ENCODE measurements at places on chromosomes 2 and 18.

- DNase-seq = no peak
These were observed 20.9 kb upstream of the CLASP1 start for GRCh38 chr2:121670181-121670580.

- DNase-seq = no peak
These were observed 1396.9 kb upstream of the NXPH2 start for GRCh38 chr2:140177086-140177485.

DNA sequence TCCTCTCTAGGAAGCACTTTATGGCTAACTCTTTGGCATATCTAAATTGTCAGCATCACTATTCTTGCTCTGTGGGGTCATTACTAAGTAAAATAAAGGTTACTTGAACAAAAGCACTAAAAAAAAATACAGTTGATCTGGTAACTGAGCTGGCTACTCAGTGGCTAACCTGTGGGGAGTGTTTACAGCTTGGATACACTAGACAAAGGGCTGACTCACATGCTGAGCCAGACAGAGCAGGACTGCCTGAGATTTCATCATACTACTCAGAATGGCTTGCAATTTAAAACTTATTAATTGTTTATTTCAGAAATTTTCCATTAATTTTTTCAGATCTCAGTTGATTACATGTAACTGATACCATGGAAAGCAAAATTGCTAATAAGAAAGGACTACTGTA lies 1690.4 kb upstream of the SLC39A10 start:
- peak; percentile 52 for DNase-seq

- no peak for DNase-seq
These were observed 46.6 kb downstream of the KCMF1 start for GRCh38 chr2:85017411-85018048.

DNA sequence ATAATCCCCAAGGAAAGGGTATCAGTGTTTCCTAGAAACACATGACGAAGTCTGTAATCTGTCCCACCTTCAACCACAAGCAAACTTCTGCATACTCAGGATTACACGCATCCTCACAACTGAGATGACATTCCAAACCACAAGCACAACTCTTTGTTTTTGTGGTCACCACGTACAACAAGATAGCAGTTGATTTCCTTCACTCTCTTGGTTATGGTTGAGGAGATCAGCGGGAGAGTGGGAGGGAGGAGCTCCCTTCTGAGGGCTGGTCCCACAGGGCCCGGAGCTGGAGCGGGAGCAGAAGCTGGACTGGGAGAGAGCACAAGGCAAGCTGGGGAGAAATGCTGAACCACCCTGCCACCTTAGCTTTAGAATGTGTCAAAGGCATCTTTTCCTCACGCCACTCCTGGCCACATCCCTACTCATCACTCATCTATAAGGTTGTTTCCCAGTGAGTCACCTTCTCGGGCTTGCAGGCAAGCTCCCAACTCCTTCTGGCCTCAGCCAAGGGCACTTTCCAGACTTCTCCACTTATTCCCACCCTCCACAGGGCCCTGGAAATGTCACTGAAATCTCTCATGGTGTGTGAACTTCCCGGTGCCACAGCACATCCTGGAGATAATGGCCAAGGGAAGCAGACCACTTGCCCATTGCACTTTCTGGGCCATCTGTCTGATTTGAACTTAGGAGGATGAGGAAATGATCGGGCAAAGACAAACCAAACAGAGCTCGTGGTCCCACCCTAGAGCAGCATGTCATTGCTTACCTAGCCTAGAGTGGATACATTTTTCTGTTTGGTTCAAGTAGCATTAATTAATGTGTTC lies 98.9 kb upstream of the LGALSL start:
- peak; percentile 89 for DNase-seq

DNA sequence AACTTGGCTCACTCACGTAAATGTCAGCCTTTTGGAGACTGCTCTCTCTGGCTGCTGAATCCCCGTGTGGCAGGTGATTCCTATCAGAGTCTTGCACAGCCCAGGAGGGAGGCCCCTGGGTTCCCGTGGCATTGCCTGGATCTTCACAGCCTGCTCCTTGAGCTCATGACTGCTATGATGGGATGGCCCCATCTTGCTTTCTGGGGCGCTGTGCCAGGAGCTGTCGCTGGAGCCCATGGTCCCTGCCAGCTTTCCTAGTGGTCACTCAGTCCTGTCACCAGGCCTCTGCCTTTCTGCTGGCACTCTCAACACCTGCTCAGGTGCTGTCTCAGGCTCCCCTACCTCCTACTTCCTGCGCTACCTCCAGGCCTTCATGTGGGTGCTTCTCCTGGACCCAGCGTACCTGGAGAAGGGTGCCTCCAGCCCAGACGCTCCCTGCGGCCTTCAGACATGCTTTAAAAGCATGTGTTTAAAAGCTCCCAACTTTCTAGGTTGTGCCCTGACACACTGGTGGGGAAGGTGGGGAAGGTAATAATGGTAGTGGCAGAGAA lies 110.1 kb downstream of the MCFD2 start:
- DNase-seq = peak; percentile 33

GRCh38 chr2:3467654-3468053 lies 51.7 kb downstream of the ADI1 start:
- DNase-seq = no peak

GRCh38 chr2:69168950-69169654 lies 156.1 kb downstream of the ANTXR1 start:
- no peak for DNase-seq

GRCh38 chr2:190379249-190379964 lies 28.7 kb upstream of the MFSD6 start:
- DNase-seq = no peak

DNA sequence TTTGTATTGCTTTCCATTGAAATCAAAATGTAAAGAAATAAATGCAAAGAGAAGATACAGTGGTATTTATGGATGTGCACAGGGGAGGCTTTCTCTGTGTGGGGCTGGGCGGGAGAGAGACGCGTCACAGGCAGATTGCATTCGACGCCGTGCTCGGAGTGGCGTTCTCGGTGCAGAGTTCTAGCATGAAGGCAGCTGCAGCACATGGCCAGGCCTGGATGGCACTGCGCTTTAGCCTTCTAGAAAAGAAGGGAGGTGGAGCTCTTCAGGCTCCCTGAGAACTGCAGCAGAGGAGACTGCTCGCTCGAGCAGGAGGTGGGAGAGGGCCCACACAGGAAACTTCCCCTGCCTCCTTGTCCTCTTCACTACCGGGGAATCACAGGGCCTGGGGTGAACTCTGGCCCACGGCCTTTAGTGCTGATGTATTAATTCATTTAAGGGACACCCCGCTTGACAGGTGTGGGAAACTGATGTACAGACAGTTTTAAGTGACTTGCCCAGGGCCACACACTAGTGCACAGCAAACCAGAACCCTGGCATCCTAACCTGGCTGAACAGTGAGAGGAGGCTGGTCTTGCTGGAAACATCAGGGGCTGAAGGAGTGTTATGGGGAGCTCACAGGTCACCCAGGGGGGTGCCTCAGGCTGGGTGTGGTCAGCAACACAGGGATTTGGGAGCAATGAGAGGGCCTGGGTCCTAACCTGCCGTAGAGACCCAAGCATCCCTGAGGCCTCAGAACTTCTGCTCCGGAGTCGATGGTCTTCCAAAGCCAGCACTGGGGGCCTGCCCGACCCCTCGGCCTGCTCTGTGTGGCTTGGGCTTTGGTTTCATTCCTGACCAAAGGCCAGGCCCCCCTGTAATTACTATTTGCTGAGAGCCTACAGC lies 199.9 kb downstream of the HDAC4 start:
- DNase-seq = no peak

- no peak for DNase-seq
These were observed 60.6 kb upstream of the DARS1 start for GRCh38 chr2:136045835-136046570.

DNA sequence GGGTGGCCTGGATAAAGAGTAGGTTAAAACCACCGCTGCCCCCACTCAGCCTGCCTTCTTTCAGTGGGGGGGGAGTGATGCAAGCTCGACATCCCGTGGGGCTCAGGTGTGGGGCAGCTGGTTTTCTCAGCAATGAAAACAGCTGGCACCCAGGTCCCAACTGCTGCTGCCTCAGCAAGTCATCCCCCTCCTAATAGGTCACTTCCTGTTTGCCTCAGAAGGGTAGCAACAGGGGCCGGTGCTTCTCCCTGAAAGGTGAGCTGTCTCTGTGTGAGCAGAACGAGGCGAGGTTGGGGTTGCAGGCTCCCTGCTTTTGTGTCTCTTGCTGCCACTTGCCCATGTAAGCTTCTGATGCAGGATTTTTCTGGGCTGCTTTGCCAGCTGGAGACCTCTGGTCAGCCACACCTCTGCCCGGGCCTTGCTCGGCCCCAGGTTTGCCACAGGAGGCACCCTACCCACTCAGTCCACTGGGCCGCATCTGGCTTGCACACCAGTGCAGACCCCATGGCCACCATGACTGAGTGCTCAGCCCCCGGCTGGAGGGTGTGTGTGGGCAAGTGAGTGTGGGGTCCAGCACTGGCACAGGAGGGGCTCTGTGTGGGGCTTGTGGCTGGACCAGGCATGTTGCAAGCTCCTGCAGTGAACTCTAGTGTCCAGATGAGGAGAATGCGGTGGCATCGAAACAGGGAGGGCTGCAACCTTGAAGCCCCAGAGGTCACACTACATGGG lies 11.5 kb upstream of the ASB1 start:
- no peak for DNase-seq

DNA sequence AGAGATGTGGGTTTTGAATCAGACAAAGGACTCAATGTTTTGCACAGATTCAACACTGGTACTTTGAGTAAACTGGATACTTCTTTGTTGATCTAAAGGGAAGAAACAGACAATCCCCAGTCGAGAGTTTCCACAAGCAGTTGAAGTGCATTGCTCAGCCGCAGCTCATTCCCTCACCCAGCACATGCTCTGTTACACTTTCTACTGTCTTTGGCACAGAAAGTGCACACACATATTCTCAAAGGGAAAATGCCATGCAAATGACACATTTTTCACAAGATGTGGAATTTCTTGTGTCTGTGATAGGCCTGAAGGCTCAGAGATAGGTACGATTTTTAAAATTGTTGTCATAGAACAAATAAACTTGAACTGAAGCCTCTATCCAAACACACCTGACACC lies 258.9 kb upstream of the TRIB2 start:
- no peak for DNase-seq

GRCh38 chr2:112199188-112199587 lies 55.7 kb downstream of the ZC3H8 start:
- DNase-seq = no peak

GRCh38 chr2:204313256-204313655 lies 232.0 kb upstream of the PARD3B start:
- no peak for DNase-seq

GRCh38 chr2:131588152-131588873 lies 60.6 kb downstream of the CCDC74A start:
- no peak for DNase-seq

DNA sequence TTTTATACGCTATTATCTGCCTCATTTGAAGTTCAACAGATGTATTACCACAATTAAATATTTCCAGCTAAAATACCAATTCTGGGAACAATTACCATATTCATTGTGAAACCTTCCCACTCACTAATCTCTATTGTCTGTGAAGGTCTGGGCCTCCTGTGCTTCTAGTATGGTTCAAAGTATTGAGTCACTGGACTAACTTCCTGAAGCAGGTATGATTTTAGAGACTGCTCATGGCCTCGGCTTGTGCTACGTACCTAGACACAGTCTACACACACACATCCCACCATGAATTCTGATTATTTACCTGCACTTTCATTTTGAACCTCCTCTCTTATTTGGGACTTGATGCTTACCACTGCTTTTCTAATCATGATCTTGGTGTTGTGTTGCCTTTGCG lies 180.7 kb upstream of the EPHA4 start:
- no peak for DNase-seq

DNA sequence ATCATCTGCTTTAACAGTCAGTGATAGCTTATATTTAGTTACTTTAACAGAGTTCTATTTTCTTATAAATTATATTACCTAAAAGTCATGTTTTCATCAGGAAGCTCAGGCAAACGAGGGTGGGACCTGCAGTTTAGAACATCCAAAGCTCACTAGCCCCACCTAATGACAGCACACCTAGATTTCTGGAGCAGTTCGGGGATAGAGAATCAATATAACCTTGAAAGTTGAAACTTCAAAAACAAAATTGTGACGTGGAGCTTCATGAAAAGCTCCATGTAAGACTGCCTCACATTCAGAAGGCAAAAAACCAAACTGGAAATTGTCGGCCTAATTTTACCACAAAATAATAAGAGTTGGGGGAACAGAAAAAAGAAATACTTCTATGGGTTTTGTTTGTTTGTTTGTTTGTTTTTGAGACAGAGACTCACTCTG lies 185.9 kb upstream of the CCDC150 start:
- peak; percentile 35 for DNase-seq

- DNase-seq = no peak
These were observed 351.3 kb downstream of the GPD2 start for GRCh38 chr2:156787517-156787916.

GRCh38 chr2:222353993-222354392 lies 55.2 kb upstream of the PAX3 start:
- DNase-seq = no peak

DNA sequence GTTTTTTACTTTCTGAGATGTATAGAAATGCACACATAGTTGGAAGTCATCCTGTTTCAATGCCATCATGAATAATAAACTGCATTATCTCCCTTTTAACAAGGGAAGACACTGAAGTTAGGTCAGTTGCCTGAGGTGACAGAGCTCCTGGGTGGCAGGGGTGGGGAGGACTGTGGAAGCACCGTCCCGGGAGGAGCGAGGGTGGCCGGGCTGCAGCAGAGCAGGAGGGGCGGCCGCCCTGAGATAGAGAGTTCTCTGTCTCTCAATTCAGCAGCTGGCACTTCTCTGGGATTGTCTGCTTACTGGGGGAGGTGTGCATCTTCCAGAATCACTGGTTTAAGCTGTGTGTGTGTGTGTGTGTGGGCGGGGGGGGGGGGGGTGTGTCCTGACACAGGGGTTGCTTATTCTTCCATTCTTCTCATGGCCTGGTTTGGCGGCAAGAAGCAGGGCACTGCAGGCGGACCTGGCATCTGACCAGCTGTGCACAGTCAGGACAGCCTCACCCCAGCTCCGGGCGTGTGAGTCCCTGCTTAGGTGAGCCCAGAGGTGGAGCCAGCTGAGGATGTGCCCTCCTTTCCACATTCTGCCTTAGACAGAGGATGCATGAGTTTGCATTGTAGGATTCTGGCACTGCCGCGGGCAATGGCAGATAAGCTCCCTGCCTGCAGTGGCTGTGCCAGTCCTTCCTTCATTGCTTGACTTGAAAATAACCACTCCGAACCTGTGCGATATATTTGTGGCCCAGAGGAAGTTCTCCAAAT lies 40.4 kb downstream of the VWA3B start:
- no peak for DNase-seq

GRCh38 chr18:54335638-54336173 lies 22.0 kb downstream of the STARD6 start:
- no peak for DNase-seq

DNA sequence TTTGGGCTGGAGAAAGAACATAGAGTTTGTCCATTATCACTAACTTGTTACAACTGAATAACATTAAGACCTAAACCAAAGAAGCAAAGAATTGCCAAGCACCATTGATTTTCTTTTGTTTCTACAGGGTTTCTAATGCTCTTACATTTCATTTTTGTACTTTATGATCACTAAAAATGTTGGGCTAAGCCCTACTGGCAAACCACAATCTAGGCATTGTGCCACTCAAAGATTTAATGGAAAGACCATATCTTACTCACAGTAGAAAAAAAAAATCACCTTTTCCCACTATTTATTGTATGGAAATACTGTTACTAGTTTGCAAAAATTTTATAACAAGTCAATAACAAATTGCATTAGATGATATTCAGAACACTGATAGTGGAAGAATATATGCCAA lies 447.4 kb upstream of the PKDCC start:
- DNase-seq = no peak
